Activated CD8-positive, alpha-beta memory T cell treated with anti-CD3 and anti-CD28 coated beads, Interleukin-2, amount 50 U/mL, for 4 hours (primary cell): ENCODE measurements at places on chromosomes 12 and 14.

- DNase-seq = no peak
Observed at GRCh38 chr12:51488281-51488680, 63.6 kb downstream of the SLC4A8 start.

- no peak for DNase-seq
Observed at GRCh38 chr14:92978229-92979021, 55.5 kb downstream of the CHGA start.

DNA sequence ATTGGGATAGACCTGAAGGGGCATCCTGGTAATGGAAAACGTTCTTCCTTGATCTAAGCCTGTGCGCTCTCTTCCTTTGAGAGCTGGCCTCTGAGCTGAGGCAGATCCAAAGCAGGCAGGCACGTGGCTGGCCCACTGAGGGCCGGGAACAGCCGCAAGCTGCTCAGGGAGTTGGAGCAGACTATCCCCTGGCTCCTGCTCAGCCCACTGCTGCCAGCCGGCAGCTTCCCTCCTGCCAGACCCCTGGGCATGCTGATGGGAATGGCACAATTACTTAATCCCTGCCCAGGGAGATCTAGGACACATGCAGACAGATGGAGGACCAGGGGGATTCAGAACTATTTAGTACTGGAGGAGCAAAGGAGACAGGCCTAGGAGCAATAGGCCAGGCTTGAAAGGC, 14.4 kb downstream of the NEUROD4 start:
- DNase-seq = no peak

- no peak for DNase-seq
Observed at GRCh38 chr12:110037315-110037714, 11.0 kb downstream of the C12orf76 start.

DNA sequence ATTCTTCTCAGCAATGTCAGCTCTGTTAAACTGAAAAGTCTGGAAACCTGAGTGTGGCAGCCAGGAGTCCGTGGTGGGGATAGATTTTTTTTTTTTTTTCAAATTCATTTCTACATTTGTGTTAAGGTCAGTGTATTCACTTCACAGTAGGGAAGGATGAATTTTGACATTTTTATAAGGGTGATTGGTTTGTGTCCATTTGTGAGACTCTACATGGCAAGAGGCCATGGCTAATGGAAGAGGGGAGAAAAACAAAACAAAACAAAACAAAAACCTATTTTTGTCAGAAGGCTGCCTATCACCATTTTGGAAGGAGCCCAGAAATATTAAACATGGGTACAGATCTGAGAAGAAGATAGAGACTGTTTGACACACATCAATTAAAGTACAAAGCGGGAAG, 176.1 kb downstream of the RMST start:
- DNase-seq = no peak
